Dermis blood vessel endothelial cell (primary cell): ENCODE measurements at places on chromosomes 7 and 10. TPM values are rescaled to one million over a fixed set of nuclear protein-coding genes. Genes with fewer than 3 reads are reported as not detected.

- peak; percentile 96 for DNase-seq
Observed at GRCh38 chr10:17029581-17030271, 99.9 kb downstream of the CUBN start.

ATAD1 gene
- 34.9 and 38.3 TPM in 2 replicates for total RNA-seq

DNA sequence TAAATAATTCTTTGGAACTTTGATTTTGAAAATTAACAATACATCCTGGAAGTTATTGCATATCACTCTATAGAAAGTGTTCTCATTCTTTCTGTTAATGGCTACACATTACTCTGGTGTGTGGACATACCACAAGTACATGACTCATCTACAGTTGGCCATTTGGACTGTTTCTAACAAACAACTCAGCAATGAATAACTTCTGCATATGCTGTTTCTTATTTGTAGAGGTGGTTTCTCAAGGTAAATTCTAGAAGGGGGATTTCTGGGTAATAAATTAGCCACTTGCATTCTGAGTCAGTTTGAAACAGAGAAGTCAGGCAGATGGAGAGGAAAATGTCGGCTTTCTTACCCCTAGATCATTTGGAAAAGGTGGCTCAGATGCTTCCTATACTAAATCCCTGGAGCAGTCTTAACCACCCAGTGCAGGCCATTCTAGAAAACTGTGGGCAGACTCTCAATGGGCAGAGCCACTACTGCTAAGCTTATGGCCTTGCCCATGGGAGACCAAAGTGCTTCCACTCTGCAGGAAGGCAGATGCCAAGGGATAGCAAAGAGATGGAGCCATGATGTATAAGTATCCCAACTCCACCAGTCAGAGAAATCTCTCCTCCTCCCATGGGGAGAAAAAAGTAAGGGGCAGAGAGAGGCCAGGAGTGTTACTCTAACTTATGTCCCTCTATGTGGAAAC is 194.0 kb upstream of the PLPP4 start:
- DNase-seq, result no peak

DNA sequence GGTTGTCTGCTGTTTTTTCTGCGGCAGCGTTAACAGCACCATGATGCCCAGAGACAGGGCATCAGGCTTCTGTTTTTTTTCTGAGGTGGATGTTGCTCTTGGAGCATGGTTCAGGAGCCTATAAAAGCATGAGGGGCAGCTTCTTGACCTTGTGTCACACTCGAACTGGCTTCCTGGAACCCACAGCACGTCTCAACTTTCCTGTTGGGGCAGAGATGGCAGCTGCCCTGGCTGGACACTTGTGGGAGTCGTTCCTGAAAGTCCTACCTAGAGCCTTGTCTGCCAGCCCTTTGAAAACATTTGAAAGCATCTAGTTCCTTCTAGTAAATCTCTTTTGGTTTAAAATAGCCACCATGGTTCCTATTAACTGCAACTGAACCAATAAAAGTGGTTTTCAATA is 28.9 kb upstream of the PRKAG2 start:
- DNase-seq, result no peak

TMEM229A gene
- total RNA-seq, result not detected in 2 replicates

GRCh38 chr7:87816389-87816788 is 59.8 kb downstream of the SLC25A40 start:
- no peak for DNase-seq

POLR2J3 gene
- 25.5 and 36.4 TPM in 2 replicates for total RNA-seq

DNA sequence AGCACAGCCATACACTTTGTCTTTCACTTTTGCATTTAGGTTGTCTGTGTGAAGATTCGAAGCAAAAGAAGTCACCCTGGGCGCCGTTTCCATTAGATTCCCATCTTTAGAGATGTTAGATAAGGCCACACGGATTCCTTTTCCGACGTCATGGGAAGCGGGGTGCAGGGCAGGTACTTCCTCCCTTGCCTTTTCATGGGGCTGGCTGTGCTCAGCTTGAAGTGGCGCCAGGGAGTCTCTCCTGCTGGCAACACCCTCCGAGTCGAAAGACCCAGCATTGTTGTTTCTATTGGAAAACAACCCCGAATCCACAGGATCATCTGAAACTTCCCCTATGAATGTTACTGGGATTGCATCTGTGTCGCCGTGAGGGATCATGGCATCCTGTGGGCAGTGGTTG is 246.4 kb upstream of the GRB10 start:
- DNase-seq, result no peak

DNA sequence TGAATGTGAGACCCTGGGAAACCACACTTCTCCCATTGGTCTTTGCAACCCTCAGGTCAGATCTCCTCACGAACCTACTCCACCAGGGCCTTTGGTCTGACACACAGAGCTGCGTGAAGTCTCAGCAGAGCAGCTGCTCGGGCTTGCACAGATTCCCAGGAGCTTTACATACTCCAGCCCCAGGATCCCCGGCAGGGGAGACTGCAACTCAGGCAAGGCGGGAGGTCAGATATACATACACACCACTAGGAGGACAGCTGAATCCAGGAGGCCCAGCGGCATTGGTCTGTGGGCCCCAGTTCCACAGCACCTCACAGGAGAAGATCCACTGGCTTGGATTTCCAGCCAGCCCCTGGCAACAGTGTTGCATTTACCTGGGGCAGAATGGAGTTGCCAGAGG is 239.2 kb downstream of the GPAM start:
- DNase-seq, result no peak

TMEM236 gene
- total RNA-seq, result 0.17 and 1.3 TPM in 2 replicates

DNA sequence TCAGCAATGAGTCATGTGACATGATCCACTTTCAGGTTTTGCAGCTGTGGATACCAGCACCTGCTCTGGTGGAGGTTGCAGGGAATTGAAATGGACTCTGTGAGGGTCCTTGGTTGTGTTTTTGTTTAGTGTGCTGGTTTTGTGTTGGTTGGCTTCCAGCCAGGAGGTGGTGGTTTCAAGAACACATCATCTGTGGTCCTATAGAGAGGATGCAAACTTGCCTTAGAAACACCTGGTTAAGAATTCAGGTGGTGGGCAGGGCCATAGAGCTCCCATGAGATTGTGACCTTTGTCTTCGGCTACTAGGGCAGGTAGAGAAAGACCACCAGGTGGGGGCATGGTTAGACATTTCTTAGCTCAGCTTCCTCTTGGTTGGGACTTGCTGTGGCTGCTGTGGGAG is 59.2 kb upstream of the CYP2C9 start:
- DNase-seq, result no peak

- no peak for DNase-seq
Observed at GRCh38 chr7:117274951-117275350, 47.9 kb downstream of the WNT2 start.

DNA sequence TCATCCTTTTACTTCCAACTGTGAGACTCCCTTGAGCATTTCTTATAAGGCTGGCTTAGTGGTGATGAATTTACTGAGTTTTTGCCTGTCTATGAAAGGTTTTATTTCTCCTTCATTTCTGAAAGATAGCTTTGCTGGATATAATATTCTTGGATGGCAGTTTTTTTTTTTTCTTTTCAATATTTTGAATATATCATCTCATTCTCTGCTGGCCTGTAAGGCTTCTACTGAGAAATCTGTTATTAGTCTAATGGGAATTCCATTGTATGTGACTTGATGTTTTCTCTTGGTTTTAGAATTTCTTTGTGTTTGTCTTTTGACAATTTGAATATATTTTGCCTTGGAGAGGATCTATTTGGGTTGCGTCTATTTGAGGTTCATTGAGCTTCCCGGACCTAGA is 22.4 kb downstream of the PHTF2 start:
- DNase-seq, result no peak

DNA sequence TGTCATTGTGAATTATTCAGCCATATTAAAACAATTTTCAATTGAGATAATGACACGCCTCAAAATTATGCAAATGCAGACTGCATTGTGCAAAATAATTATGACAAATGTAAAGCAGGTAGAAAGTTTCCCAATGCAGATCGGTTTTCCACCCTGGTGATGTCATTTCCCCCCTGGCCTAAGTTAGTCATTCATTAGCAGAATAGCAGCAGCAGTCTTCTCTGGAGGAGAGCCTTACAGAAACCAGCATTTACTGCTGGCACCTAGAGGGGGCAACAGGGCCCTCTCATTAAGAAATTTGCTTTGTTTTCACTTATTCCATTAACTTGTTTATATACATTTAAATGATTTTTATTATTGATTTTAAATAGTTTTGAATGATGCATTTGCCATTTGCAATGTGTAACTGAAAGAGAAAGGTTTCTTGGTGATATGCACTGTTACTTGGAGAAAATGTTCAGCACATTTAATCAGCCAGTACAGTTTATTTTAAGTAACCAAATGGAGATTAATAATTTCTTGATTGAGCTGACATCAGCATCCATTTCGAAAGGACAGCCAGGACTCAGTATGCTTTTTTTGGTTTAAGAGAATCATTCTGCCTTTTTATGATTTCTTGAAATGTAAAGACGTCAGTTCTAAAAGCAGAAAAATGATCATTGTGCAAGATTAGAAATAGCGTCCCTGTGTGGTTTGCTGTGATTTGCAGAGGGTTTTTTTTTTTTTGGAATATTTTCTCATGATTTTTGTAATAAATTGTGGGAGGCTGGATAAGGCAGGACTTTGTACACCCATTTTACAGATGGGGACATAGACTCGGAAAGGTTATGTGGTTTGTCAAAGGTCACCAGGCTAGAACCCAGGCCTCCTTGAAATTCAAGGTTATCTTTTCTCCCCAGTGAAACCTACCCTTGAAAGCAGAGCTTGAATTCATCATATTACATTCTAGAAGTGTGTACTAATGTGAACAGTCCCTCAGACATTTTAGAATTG is 3.5 kb downstream of the ARID5B start:
- DNase-seq, result peak; percentile 83

DNA sequence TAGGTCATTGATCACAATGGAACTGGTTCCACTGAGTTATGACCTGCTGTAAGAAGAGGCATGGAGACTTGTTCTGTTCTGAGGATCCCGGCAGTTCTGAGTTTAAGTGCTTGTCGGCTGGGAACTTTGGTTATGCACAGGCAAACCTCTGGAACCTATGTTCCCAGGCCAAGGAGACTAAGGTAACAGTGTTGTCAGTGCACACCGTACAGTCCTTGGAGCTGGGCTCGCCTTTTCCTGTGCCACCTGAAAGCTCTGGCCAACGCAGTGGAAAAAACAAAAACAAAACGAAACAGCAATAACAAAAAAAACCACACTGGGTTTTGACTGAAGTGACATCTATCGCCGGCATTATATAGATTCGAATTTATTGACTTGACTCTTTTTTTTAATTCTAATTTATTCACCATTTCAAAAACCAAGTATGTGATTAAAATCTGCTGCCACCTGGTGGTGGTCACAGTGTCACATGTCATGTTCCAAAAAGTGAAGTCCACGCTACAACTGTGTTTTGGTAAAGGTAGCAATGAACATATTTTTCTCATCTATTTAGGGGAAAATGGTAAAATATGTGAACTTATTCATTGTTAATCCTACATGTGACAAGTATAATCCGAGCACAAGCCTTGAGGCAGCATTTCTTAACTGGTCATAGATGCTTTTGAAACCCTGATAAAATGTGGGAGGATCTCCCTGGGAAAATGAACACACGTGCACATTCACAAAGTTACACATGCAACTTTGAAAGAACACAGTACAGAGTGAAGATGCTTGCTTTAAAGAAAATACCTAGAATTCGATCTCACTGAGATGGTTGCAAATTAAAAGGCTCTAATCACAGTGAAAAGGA is 113.8 kb upstream of the PPP2R2D start:
- peak; percentile 63 for DNase-seq

GRCh38 chr7:146661435-146661834 is 544.8 kb downstream of the CNTNAP2 start:
- DNase-seq, result no peak

- no peak for DNase-seq
Observed at GRCh38 chr10:10094691-10095090, 923.0 kb upstream of the CELF2 start.

DNA sequence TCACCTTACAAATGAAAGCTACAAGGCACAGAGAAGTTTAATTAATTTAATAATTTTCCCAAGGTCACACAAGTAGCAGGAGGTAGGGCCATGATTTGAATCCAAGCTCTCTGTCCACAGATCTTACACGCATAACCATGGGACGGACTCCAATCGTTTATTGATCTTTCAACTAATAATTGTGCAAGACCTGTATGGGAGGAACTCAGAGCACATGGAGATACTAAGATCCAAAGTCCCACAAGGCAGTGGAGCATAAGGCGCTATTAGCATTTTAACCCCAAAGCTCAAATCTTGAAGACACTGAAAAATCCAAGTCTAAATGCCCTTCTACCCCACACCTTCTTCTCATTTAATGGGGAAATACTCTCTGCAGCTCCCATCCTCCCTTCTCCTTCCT is 143.5 kb downstream of the FGFR2 start:
- DNase-seq, result no peak

DNA sequence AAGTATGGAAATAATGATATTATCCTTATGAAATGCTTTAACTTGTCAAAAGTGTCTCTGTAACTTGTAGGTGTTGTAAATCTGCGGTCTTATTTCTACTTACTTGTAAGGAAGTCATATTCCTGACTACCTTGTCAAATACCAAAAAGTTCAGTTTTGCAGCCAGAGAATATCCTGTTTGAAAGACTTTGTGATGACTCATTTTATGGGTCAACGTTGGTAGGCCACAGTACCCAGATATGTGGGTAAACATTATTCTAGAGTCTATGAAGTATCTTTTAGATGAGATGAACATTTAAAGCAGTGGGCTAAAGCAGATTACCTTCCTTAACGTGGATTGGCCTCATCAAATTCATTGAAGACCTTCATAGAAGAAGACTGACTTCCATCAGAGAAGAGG is 195.3 kb downstream of the PPP1R9A start:
- DNase-seq, result peak; percentile 1

ANK3 gene
- total RNA-seq, result 0.85 and 4.4 TPM in 2 replicates

- no peak for DNase-seq
Observed at GRCh38 chr10:27372095-27372494, 131.5 kb upstream of the ACBD5 start.
